CD4-positive, alpha-beta memory T cell (primary cell): ENCODE measurements at places on chromosomes 3 and 15.

DNA sequence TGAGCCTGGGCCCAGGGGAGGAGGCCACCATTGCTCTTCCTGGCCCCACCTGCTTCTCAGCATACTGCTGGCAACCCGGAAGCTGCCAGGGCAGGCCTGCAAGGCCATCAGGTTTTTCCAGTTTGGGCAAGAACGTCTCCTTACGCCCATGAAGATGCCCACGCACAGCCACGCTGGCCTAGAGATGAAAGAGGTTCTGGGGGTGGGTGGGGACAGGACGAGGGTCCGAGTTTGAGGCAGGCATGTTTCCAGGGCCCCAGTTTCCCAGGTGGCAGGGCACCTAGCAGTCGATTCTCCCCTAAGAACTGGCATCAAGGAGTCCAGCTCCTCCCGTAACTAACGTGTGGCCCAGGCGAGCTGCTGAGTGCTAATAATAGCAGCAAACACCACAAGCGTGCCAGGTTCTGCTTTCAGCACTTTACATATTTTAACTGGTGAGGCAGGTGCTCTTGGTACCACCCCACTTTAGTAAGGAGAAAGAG, 45.8 kb downstream of the ZNF710 start:
- no peak for DNase-seq

DNA sequence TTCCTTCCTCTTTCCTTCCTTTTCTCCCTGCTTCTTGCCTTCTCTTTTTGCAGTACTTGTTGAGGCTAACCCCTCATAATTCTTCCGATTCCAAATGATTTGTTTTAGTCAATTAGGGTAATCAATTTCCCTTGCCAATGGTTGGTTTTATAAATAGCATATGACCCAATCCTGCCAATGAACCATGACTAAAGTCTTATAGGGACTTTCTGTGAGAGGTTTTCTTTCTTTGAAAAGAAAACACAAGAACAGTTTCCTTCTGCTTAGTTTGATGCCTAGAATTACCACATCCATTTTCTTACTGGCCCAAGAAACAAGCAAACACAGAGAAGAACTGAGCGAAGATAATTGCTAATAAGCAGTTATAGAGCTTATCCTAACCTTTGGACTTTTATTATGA, 292.5 kb upstream of the SATB1 start:
- DNase-seq, result no peak

- no peak for DNase-seq
Observed at GRCh38 chr3:131349946-131350347, 31.6 kb upstream of the NUDT16 start.

DNA sequence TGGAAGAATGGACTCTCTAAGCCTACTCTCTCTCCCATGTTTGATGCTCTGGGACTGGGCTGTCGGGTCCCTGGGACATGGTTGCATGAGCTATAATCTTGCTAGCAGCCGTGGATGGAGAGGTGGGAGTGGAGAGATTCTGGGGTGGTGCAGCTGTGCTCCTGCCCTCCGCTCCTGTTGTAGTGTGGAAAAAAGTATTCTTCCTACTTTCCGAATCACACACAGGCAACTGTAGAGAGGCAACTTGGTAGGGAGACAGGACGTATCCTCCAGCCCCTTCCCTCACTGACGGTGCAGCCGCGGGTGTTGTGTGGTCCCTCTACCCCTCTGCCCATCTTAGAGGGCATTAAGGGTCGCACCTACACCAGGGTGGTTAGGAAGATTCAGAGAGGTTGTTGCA, 281.4 kb upstream of the TLE3 start:
- DNase-seq, result no peak
